ENCODE measurements at places on chromosomes 11 and 22. TPM values are rescaled to one million over a fixed set of nuclear protein-coding genes. Genes with fewer than 3 reads are reported as not detected.

The NRIP3 gene
- total RNA-seq = 8.0 TPM

The TMEM258 gene
- total RNA-seq = 71.3 TPM

The SLC16A8 gene
- total RNA-seq = 0.66 TPM

The LMNTD2 gene
- total RNA-seq = 1.3 TPM

The MPPED2 gene
- 15.8 TPM for total RNA-seq

The EIF3F gene
- total RNA-seq = 555 TPM

The OR5AS1 gene
- not detected for total RNA-seq

The MFNG gene
- total RNA-seq = 3.8 TPM

The SPATA19 gene
- not detected for total RNA-seq

The MMP8 gene
- not detected for total RNA-seq

The PNPLA5 gene
- total RNA-seq = 6.8 TPM

The UPK3A gene
- total RNA-seq = 0.89 TPM

The DGAT2 gene
- total RNA-seq = 2.6 TPM

The CARD10 gene
- 17.0 TPM for total RNA-seq

The SLN gene
- total RNA-seq = not detected

The HBE1 gene
- total RNA-seq = not detected

The PLAAT2 gene
- not detected for total RNA-seq

The UBQLN3 gene
- not detected for total RNA-seq

The MMP13 gene
- total RNA-seq = not detected

The CCDC116 gene
- not detected for total RNA-seq

The TMEM191B gene
- 26.3 TPM for total RNA-seq

The MMP10 gene
- 0.10 TPM for total RNA-seq

The ZP1 gene
- total RNA-seq = not detected

The CHRM4 gene
- total RNA-seq = 0.97 TPM

The ELF5 gene
- total RNA-seq = not detected

The WEE1 gene
- 149 TPM for total RNA-seq

The MAPK8IP1 gene
- total RNA-seq = 34.1 TPM

The SMIM38 gene
- total RNA-seq = not detected

The SLC1A2 gene
- 1.7 TPM for total RNA-seq

The CHADL gene
- total RNA-seq = 1.6 TPM

The PRODH gene
- total RNA-seq = 67.4 TPM

The CATSPER1 gene
- not detected for total RNA-seq

The OVOL1 gene
- total RNA-seq = 5.1 TPM

The MMP12 gene
- not detected for total RNA-seq

The CCDC15 gene
- 3.3 TPM for total RNA-seq

The CD6 gene
- 1.9 TPM for total RNA-seq

The PATE2 gene
- not detected for total RNA-seq

The NAALAD2 gene
- 4.3 TPM for total RNA-seq

The DNAL4 gene
- 11.3 TPM for total RNA-seq

The SERPIND1 gene
- not detected for total RNA-seq

The OR2AG1 gene
- total RNA-seq = 0.04 TPM

The PAX6 gene
- total RNA-seq = 1.0 TPM

The MAFF gene
- total RNA-seq = 8.9 TPM

The GAB4 gene
- total RNA-seq = 1.5 TPM

The SLC22A8 gene
- not detected for total RNA-seq

The PTPN5 gene
- total RNA-seq = 4.9 TPM

The BTBD18 gene
- not detected for total RNA-seq

The SLC25A45 gene
- total RNA-seq = 0.10 TPM

The SSH3 gene
- 40.0 TPM for total RNA-seq

The BEST1 gene
- total RNA-seq = 0.35 TPM

The CRYAB gene
- total RNA-seq = 6.1 TPM

The MS4A15 gene
- total RNA-seq = not detected

Measured in GM23338 (cell line).